ENCODE measurements at places on chromosomes 3 and 15. TPM values are rescaled to one million over a fixed set of nuclear protein-coding genes. Genes with fewer than 3 reads are reported as not detected.

DNA sequence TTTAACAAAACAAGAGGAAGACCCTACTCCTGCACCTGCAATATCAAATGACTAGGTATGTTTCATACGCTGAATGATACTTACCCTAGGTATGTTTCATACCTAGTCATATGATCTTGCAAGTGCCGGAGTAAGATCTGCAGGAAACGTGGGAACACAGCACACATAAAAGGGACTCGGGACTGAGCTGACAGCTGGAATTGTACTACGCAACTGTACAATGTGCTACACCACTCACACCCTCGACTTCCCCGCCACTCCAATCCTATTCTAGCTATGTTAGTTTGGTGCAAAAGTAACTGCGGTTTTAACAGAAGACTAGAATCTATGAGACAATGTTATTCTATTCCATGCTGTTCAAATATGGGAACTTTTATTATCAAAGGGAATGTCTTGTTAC lies 22.0 kb downstream of the CRBN start:
- H3K27me3 ChIP-seq, result no peaks in the 10 kb centered on the region
- H3K36me3 ChIP-seq, result peaks cover 41% of the 10 kb centered on the region
- peaks cover 6% of the 10 kb centered on the region for H3K4me1 ChIP-seq
- no peak for DNase-seq

CHDH gene
- 0.81 TPM for total RNA-seq

HDC gene
- total RNA-seq, result not detected

GRCh38 chr15:45799508-45799907 lies 164.7 kb downstream of the SQOR start:
- H3K36me3 ChIP-seq, result no peaks in the 10 kb centered on the region
- H3K27me3 ChIP-seq, result peaks cover 16% of the 10 kb centered on the region
